ENCODE measurements at places on chromosomes 12 and 14.

- DNase-seq = no peak
Observed at GRCh38 chr12:11687528-11687927, 38.1 kb downstream of the ETV6 start.

DNA sequence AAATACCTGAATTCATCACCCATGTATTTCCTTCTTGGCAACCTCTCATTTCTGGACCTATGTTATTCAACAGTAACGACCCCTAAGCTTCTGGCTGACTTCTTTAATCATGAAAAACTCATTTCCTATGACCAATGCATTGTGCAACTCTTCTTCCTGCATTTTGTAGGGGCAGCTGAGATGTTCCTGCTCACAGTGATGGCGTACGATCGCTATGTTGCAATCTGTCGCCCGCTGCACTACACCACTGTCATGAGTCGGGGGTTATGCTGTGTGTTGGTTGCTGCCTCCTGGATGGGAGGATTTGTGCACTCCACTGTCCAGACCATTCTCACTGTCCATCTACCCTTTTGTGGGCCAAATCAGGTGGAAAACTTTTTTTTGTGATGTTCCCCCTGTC lies 356 bp downstream of the OR4Q2 start:
- DNase-seq = no peak

GRCh38 chr12:48852734-48853688 lies 1.0 kb upstream of the DDX23 start:
- peak; percentile 84 for DNase-seq

- DNase-seq = no peak
Observed at GRCh38 chr14:64531567-64531966, 9.0 kb upstream of the HSPA2 start.

GRCh38 chr12:50517421-50518048 lies 12.8 kb downstream of the DIP2B start:
- DNase-seq = no peak

- DNase-seq = no peak
Observed at GRCh38 chr12:124420996-124421674, 126.2 kb downstream of the RFLNA start.

GRCh38 chr12:48816143-48816854 lies 2.0 kb upstream of the CACNB3 start:
- no peak for DNase-seq

- DNase-seq = peak; percentile 42
Observed at GRCh38 chr12:76030341-76031080, 1.1 kb downstream of the PHLDA1 start.

DNA sequence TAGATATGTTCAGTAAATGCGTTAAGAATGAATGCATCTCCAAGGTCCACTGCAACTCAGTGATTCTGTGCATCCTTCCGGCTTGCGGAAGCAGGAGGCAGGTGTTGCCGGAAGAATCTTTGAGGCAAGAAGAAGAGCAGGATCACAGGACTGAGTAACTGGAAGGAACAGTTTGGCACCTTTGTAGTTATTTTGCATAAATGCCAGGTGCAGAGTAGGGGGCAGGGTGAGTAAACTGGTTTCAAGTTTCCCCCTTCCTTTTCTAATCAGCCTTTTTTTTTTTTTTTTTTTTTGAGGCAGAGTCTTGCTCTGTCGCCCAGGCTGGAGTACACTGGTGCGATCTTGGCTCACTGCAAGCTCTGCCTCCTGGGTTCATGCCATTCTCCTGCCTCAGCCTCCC lies 22.3 kb downstream of the DYRK4 start:
- DNase-seq = no peak

DNA sequence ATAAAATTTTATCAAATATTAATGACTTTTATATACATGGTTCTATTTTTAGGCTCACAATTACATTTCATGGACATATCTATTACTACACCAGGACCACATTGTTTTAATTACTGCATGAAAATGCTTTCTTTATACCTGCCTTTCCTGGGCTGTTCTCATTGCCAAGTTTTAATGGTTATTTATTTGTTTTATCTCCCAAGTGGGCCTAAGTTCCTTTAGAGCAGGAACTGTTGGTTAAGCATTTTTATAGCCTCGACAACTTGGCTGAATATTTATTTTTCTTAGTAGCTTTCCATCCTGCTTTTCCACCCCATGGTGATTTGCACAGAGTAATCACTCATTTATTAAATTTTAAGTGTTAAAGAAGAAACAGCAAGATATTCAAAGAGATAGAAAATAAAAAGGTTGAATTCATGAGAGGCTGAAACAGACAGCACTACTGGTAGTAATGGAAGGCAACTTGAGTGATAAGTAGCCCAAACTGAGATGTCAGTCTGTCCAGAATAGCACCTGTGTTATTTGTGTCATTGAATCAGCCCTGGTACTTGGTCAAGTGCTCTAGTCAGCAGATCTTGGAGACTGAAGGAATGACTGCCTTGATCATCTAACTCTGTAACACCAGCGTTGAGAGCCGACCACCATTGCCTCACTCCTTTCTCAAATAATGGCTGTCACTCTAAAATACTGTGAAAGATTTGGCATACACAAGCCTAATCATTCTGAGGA lies 119.1 kb upstream of the EGLN3 start:
- no peak for DNase-seq

- DNase-seq = no peak
Observed at GRCh38 chr12:63164911-63165310, 13.9 kb upstream of the AVPR1A start.

GRCh38 chr14:23054000-23054811 lies 3.1 kb downstream of the CDH24 start:
- DNase-seq = no peak

DNA sequence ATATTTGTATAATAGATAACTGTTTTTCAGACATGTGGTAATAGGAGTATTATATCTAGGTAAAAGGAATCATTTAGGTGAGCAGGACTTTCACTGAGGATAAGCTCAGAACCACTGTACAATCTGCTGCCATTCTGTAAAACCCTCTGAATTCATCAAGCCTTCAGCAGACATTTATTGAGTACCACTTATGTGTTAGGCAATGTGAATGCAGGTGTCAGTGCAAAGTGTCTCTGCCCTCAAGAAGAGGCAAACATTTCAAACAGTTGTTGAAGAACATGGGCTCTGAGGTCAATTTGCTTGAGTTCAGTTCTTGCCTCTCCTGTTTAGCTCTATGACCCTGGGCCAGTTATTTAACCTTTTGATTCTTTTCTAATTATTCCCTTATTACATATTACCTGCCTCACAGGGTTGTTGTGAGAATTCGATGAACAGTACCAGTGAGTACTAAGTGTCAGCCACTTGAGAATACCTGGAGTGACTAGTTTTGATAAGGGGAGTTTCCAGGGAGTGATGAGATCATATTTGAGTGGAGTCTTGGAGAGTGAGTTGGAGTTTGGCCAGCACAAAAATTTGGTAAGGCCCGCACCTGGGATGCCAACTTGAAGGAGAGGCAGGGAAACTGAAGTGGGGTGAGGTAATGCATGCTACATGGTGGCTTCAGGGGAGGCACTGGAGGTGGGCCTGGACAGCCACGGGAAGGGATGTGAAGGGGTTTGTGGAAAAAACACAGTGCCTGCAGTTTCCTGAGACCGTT lies 33.7 kb downstream of the RASSF8 start:
- DNase-seq = no peak

- DNase-seq = no peak
Observed at GRCh38 chr12:65335021-65335714, 56.7 kb downstream of the MSRB3 start.

GRCh38 chr14:36333119-36333518 lies 12.7 kb upstream of the MBIP start:
- no peak for DNase-seq

DNA sequence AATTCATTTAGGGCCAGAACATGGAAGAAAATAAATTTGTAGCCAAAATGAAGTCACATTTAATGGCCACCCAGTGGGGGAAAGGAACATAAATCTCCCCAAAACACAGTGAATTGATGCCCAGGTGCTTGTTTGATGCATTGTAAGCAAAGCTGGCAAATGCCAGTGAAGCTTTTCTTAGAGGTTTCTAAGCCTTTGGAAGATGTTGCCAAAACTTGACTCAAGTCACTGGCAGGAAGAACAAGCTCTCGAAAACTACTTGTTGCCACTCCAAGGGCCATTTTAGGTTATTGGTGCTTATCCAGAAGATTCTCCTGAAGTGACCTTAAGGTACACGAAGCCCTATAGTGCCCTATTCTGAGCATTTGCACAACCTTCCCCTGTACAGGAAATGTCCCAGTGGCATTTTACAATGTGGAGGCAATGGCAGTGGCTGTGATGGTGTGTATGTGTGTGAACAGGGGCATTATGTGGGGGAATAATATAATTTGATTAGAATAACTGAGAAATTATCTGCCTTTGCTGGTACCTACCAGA lies 89.5 kb upstream of the NOVA1 start:
- no peak for DNase-seq

GRCh38 chr12:25397001-25397400 lies 146.3 kb upstream of the KRAS start:
- no peak for DNase-seq

- no peak for DNase-seq
Observed at GRCh38 chr14:68951035-68951797, 27.9 kb downstream of the ACTN1 start.

DNA sequence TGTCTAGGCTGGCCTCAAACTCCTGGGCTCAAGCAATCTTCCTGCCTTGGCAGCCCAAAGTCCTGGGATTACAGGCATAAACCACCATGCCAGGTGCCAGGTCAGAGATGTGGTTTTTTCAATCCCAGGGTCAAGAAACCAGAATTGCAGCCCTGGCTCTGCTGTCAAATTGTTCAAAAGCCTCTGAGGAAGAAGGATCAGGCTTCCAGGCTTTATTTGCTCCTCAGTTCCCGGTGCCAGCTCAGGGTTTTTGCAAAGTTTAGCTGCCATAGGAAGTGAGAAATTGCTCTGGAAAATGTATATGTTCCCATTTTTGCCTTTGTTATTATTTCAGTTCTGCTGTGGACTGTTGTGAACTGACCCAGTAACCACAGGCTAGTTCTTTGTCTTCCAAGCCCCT lies 28.7 kb downstream of the WNT5B start:
- no peak for DNase-seq

- DNase-seq = no peak
Observed at GRCh38 chr14:105851716-105852377, 325.5 kb downstream of the TMEM121 start.

GRCh38 chr14:35197015-35197414 lies 74.7 kb downstream of the PRORP start:
- no peak for DNase-seq

- DNase-seq = no peak
Observed at GRCh38 chr12:86435053-86435452, 178.9 kb upstream of the MGAT4C start.

- DNase-seq = no peak
Observed at GRCh38 chr12:60333461-60333860, 737.6 kb downstream of the SLC16A7 start.

- no peak for DNase-seq
Observed at GRCh38 chr12:94595152-94595551, 55.2 kb downstream of the TMCC3 start.

- no peak for DNase-seq
Observed at GRCh38 chr14:72946491-72946890, 20.2 kb downstream of the DCAF4 start.

GRCh38 chr12:120404271-120404670 lies 33.6 kb upstream of the COX6A1 start:
- DNase-seq = no peak

DNA sequence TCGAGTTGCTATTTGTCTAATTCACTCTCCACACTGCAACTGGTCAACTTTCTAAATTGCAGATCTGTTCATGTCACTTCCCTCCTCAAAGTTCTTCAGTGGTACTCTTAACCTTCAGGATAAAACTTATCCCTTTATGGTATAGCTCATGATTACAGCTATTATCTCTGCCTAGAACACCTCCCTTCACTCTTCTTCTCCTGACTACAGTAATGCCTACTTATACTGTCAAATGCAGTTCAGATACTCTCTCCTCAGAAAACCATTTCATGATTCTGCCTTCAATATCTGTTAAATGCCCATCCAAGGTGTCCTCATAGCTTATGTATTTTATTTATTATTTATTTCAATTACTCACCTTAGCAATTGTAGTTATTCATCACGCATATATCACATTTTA lies 85.5 kb downstream of the FAR2 start:
- no peak for DNase-seq

GRCh38 chr14:99001241-99001640 lies 270.8 kb downstream of the BCL11B start:
- DNase-seq = no peak

GRCh38 chr12:26122681-26123481 lies 2.0 kb downstream of the BHLHE41 start:
- DNase-seq = no peak

GRCh38 chr14:83173687-83174086 lies 1640.0 kb upstream of the SEL1L start:
- no peak for DNase-seq

- DNase-seq = no peak
Observed at GRCh38 chr14:55000381-55000780, 26.5 kb downstream of the WDHD1 start.

- no peak for DNase-seq
Observed at GRCh38 chr14:75090353-75090752, 20.9 kb downstream of the ZC2HC1C start.

DNA sequence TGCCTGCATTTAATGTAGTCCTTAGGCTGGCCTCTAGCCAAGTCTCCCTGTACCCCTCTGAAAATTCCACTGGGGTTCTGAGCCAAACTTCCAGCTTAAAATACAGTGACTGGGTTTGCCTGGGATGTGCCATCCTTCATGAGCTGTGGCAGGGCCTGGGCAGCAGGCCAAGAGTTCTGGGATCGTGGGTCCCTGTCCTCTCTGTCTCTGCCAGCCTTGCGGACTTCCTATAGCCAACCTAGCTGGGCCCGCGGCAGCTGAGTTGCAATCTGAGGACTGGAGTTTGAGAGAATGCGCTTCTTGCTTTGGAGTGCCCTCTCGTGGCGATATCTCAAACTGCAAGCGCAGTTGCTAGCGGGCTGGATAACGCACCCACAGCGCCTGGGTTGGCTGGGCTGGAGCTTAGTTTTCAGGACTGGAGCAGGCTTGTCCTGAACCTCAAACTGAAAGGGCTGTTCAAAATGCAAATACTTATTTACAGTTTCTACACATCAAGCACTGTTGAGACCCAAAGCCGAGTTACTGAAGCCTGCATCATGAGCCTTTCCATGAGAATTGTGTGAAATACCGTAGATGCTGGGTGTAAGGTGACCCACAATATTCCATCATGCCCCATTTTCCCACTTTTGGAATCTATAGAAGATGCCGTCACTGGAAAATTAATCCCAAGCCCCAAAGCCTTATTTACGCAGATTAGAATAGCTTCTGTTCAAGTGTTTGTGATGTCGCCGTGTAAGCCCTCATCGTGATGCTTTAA lies 7.3 kb upstream of the IFI27L2 start:
- peak; percentile 70 for DNase-seq
